ENCODE measurements at places on chromosomes 4 and X.

GRCh38 chr4:43776371-43776770 is 672.2 kb downstream of the KCTD8 start:
- no peak for DNase-seq

DNA sequence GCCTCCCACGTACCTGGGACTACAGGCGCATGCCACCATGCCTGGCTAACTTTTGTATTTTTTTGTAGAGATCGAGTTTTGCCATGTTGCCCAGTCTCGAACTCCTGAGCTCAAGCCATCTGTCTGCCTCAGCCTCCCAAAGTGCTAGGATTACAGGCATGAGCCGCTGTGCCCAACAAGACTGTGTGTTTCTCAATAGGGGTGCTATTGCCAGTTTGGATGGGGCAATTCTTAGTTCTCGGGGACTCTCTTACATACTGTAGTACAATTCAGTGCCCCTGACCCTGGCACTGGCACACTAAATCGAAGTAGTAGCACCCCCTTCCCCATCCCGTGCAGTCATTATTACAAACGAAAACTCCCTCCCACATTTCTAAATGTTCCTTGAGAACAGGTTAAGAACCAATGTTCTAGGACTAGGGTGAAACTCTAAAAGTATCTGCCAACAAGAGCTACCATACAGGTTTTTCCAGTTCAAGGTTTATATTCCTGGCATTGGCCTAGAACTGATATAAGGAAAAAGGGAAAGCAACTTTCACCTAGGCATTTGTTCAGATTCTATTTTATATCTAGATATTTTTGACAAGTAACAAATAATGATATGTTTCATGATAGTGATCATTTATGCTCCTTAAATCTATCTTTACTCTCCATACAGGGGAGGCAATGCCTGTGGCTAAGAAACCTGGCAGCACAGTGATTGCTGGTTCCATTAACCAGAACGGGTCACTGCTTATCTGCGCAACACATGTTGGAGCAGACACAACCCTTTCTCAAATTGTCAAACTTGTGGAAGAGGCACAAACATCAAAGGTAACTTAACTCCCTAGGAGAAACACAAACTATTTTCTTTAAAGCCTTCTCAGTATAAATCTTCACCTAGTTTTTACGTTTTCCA is 50.4 kb upstream of the PGAM4 start:
- DNase-seq, result no peak

GRCh38 chrX:64571011-64571410 is 175.8 kb upstream of the MTMR8 start:
- DNase-seq, result no peak

DNA sequence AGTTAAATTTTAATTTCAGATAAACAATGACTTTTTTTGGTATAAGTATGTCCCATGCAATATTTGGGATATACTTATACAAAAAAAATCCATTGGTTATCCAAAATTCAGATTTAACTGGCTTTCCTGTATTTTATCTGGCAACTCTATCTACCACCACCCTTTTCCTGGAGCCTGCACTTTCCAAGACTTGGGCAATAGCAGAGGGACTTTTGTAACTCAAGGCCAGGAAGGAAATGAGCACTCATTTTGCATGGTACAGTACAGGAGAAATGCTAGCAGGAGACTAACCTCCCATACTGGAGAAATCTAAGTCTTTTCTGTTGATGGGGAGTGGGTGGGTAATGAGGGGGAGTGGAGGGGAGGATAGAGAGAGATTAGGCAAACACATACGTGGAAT is 37.7 kb upstream of the PLAC1 start:
- no peak for DNase-seq

DNA sequence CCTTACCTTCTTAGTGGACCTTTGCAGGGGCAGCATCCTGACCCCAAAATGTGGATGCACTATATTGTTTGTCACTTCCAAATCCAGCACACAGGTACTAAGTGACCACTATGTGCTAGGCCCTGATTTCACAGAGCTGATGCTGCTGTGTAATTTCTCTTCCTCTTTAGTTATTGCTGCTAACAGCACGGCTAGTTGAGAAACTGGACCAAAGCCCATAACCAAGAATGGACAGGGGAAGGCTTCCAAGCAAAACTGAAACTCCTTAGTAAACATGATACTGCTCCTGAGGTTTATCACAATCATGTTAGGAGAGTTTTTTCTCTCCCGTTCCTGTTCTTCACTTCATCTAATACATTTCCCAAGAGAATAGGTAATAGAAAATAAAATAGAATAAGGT is 172.9 kb upstream of the TTC29 start:
- DNase-seq, result no peak

GRCh38 chr4:102217775-102218355 is 127.4 kb downstream of the SLC39A8 start:
- no peak for DNase-seq

- no peak for DNase-seq
Measured at GRCh38 chrX:54427837-54428424, 12.3 kb upstream of the TSR2 start.

DNA sequence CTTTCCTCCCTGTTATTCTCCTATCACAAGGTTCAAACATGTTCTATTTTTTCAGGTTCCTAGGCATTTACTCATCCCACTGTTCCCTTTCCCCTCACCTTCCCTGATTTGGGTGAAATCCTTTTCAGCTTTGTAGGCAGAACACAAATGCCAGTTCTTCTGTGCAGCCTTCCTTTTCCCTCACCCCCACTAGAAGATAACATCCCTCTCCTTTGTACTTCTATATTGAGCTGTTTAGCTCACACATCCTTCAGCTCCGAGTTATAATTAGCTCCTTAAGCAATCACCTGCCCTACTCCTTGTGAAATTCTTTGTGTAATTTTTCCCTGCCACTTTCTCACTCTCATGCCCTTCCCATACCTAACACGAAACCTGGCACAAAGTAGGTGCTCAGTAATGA is 240.9 kb downstream of the AR start:
- DNase-seq, result no peak

DNA sequence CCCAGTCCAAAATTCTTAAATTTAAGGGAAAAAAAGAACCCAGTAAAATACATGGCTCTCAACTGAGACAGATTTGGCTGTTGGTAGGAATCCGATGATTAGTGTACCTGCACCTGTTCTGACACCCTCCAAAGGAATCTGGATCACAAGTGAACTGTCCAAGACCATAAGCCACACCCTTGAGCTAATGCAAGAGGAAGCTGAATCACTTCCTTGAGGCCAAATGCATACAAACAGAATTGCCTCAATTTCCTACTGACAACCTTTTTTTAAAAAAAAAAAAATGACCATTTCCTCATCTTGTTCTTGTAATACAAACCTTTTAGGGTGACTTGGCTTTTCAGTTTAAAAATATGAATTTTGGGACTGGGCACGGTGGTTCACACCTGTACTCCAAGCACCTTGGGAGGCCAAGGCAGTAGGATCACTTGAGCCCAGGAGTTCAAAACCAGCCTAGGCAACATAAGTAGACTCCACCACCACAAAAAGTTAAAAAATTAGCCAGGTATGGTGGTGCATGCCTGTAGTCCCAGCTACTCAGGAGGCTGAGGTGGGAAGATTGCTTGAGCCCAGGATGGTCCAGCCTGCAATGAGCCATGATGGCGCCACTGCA is 10.7 kb upstream of the FBXL5 start:
- DNase-seq, result peak; percentile 28

DNA sequence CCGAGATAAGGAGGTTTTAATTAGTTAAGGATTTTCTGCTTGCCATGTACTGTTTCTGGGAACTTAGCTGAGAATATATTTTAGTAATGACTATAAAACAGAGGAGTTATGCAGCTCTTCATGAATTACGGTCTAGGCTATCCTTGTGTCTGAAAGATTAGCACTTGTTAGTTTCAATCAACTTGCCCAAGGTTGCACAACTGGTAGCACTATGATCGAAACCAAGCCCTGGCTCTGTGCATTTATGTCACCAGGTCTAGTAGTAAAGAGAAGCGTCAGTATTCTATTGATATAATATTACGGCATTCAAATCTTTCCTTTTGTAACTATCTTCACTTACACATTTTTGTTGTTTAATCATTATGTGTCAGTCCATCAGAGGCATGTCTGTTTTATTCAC is 176.0 kb downstream of the TLL1 start:
- no peak for DNase-seq

DNA sequence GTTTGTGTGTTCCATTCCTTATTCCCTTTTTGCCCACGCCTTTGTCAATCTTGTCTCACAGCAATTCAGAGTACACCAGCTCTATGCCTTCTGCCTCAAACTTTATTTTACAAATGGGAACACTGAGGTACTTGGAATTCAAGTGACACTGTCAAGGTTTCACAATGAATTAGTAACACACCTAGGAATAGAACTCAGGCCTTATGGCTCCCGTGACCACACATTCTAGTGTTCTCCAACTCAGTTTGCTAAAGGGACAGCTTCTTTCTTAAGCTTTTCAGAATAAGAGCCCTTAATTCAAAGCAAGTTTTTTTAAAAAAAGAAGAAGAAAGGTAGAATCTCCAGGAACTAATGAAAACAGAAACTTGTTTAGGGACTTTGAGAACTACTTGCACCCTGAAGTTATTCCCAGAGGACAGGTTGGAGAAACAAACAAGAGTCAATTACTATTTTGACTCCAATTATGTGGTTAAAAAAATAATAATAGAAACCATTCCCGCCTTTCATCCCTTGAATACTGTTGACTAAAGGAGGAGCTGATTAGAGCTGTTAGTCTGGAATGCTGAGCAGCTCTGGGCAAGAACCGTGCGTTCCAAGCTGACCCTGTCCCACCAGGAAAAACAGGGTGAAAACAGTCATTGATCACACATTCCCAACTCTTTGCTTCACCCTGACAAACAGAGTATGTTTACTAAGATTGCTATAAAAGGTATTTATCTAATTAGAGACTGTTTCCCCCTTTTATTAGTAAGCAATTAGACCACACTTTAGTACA is 408.8 kb upstream of the CNKSR2 start:
- DNase-seq, result no peak

GRCh38 chr4:147799986-147800555 is 68.2 kb downstream of the ARHGAP10 start:
- DNase-seq, result peak; percentile 92

DNA sequence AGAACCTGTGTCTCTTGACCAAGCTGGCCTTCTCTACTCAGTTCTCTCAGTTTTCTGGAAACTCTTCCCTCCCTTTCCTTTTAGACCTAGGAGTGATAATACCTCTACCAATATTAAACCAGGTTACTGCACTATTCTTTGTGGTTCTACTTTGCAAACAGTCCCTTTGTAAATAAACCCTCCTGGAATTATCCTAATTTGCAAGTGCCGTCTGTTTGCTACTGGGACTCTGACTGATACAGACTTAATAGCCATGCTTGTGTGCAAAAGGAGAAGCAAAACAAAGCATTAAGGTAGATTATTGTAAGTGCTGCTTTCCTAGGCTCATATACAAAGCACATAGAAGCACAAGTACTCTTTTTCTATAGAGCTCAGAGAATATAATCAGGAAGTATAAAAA is 507.0 kb downstream of the INPP4B start:
- DNase-seq, result no peak

GRCh38 chrX:145848448-145848847 is 30.8 kb downstream of the SLITRK2 start:
- no peak for DNase-seq

DNA sequence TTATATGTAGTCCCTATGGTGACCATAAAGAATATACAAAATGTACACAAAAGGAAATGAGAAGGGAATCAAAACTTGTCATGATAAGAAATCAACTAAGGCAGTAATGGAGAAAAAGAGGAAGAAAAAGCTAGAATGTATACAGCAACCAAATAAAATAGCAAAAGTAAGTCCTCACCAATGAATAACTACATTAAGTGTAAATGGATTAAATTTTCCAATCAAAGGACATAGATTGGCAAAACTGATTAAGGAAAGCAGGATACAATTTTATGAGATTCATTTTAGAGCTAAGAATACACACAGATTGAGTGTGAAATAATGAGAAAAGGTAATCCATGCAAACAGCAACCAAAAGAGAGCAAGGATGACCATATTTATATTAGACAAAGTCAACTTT is 157.4 kb downstream of the TET2 start:
- DNase-seq, result no peak

DNA sequence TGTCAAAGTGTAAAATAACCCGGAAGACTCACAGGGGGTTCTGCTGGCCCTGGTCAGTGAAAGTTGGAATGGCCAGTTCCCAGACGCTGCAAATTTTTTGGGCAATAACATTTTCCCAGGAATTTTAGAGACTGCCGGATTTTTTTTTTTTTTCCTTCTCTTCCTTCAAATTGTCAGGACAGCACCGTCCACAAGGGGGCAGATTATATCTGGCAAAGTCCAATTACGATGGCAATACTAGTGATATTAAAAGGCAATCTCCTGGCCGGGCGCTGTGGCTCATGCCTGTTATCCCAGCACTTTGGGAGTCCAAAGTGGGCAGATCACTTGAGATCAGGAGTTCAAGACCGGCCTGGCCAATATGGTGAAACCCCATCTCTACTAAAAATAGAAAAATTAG is 20.5 kb downstream of the SLC25A5 start:
- DNase-seq, result peak; percentile 14

DNA sequence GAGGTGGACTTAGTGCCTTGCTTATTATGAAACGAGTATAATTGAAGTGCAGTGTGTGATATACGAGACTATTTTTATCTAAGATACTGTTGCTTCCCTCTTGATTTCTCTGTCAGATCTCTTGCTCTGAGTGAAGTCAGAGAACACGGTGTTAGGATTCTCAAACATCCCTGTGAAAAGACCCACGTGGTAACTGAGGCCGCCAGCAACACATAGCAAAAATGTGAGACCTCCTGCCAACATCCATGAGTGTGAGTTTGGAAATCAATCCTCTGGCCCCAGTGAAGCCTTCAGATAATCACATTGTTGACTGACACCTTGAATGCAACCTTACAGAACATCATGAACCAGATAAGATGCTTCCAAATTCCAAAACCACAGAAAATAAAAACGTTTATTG is 954.4 kb downstream of the FAT4 start:
- no peak for DNase-seq

GRCh38 chrX:70455366-70456202 is 10.9 kb downstream of the DLG3 start:
- DNase-seq, result peak; percentile 24

DNA sequence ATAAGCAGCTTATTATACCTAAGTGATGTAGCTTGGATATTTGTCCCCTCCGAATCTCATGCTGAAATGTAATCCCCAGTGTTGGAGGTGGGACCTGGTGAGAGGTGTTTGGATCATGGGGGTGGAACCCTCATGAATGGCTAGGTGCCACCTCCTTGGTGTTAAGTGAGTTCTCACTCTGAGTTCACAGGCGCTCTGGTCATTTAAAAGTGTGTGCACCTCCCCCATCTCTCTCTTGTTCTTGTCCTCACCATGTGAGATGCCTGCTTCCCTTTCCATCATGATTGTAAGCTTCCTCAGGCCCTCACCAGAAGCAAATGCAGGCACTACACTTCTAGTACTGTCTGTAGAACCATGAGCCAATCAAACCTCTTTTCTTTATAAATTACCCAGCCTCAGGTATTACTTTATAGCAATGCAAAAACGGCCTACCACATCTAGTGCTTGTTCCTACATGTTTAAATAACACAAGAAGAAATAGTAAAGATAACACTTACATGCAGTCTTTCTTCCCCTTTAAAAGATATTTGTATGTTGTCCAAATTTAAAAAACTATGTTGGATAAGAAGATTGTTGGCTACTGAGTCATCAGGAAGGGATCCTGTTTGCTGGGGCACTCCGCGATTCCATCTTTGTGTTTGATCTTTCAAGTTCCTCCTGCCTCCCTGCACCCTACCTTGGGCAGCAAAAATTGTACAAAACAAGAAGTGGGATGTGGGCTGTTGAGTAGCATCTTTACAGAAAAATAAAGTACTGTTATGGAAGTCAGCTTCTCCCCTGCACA is 29.7 kb downstream of the PPP1R2C start:
- no peak for DNase-seq

Measured in activated CD4-positive, alpha-beta T cell treated with anti-CD3 and anti-CD28 coated beads, Interleukin-10, Interleukin-2, amounts not matched to agents 100 ng/mL and 50 ng/mL, durations not matched to agents 16 hours and 8 hours (primary cell).